ENCODE measurements at places on chromosomes 2 and 18.

DNA sequence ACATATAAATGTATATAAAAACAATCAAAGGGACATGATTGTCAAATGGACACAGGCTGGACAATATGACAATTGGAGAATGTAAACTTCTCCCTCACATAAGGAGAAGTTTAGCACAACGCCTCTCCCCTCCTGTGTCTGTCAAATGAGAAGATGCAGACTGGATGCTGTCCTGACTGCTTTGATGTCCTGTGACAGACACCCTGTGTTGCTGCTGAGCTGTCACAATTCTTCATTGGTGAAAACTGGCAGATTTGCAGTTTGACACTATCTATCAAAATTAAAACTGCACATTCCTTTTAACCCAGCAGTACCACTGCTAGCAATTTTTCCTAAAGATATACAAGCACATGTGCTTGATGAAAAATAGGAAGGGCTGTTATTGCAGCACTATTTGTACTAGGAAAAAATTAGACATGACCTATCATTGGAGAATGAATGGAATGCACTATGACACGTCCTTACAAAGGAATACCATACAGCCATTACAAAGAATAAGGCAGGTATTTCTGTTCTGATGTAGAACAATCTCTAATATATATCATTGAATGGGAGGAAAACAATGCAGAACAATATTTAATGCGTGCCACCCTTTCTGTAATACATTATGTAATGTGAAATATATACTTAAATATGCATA, 12.4 kb downstream of the DPYSL5 start:
- DNase-seq, result no peak

- no peak for DNase-seq
These were observed 10.8 kb downstream of the ECEL1 start for GRCh38 chr2:232476791-232477190.

DNA sequence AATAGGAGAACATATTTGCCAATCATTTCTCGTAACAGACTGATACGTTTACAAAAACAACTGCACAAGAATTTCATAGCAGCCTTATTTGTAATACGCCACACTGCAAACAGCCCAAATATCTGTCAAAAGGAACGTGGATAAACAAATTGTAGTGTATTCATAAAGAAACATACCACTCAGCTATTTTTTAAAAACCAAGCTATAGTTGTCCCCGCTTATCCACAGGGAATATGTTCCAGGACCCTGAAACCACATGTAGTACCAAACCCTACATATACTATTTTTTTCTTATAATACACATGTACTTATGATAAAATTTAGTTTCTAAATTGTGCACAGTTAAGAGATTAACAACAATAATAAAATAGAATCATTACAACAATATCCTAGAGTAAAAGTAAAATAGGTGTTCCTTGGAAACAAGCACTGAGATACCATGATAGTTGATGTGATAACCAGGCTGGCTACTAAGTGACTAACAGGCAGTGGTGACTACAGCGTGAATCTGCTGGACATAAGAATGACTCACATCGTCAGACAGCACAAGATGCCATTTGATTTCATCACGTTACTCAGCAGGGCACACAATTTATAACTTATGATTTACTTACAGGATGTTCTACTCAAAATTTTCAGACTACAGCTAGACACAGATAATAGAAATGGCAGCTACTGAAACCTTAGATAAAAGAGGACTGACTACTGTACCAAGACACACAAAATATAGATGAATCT, 367.4 kb downstream of the NCKAP5 start:
- peak; percentile 91 for DNase-seq

GRCh38 chr2:234156326-234156725, 105.8 kb downstream of the SPP2 start:
- DNase-seq, result no peak

- DNase-seq, result no peak
These were observed 843.6 kb downstream of the SUCLG1 start for GRCh38 chr2:83615511-83615910.
